Cardiac septum (tissue), 1 donor: ENCODE measurements at places on chromosomes 16 and 17. TPM values are rescaled to one million over a fixed set of nuclear protein-coding genes. Genes with fewer than 3 reads are reported as not detected.

- DNase-seq = no peak
Measured at GRCh38 chr17:38768417-38768816, 15.9 kb downstream of the PSMB3 start.

DNA sequence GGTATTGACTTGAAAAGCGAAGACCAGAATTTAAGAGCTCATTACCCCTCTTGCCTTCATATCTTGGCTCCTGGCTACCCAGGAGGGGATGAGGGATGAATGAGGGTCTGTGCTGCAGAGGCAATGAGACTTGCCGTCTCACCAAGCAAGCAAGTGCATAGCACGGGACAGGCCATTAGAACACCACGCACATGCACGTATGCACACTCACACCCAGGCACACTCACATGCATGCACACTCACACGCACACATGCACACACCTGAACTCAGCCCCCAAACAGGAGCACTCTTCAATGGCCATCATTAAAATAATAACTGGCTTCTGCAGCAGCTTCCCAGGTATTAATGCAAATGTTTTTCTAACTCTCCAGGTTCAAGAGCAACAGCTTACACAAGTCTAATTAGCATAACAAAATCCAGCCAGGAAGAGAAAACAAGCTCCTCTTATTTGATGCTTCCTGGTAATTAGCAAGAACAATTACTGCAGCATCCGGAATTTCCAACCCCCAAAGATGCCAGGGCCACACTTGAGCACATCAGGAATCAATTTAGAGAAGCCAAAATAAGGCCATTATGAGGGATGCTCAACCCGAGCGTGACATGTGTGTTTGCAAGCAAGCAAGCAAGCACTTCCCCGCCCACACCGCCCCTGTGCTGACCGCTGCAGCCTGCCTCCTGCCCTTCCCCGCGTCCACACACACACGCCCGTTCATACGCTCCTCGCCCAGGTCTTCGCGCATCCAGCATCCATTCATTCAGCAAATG is 171.6 kb upstream of the TNRC6C start:
- DNase-seq = no peak

The CAMTA2 gene
- total RNA-seq = 38.9 TPM

- DNase-seq = no peak
Measured at GRCh38 chr17:71441098-71441497, 679.7 kb upstream of the SOX9 start.

The ESRP2 gene
- total RNA-seq = not detected

GRCh38 chr16:53629607-53630312 is 73.9 kb downstream of the RPGRIP1L start:
- DNase-seq = no peak

The CCDC78 gene
- 0.16 TPM for total RNA-seq
